ENCODE measurements at places on chromosomes 13 and 19.

- no peak for DNase-seq
Measured at GRCh38 chr19:1214299-1214861, 8.8 kb downstream of the STK11 start.

GRCh38 chr19:5612891-5613865 is 9.4 kb downstream of the SAFB2 start:
- DNase-seq, result no peak

DNA sequence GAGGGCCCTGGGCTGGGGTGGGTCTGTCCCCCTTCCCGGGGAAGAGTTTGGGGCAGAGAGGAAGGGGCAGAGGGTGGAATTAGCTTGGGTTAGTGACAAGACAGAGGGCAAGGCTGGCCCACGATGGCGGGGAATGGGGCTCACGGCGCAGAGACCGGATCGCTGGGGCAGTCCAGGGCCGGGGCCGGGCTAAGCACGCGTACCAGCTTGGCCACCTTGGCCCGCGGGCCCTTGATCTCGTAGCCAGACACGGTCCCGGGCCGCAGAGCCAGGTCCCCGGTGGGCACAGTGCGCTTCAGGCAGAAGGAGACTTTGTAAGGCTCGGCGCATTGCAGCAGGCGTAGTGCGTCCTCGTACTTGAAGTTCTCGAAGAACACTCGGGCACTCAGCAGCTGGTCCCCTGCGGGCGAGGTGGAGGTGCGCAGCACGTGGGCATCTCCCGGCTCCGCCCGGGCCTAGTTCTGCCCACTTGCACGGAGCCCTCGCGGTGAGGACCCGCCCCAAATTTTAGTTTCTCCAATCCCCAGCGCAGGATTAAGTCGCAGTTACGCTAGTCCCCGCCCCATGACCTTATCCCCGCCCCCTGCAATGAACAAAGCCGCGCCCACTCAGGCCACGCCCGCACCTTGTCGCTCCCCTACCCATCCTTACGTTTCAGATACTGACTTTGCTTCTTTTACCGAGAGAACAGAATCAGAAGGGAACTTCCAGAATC is 8.6 kb upstream of the HIPK4 start:
- DNase-seq, result no peak

DNA sequence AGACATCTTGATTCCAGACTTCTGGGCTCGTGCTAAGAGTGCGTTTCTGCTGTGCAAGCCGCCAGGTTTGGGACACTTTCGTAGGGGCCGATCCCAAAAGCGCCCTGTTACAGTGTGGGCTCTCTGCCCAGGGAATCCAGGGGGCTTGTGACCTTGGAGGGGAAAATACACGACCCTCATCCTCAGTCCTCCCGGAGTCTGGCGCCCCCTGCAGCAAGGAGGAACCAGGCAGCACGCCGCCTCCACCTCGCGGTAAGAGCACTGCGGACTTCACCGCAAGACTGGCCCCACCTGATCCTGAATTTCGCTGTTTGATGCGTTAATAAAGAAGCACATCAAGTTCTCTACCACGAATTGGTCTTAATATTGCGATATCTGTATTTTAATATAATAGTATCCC is 5.2 kb downstream of the POLRMT start:
- no peak for DNase-seq

- DNase-seq, result no peak
Measured at GRCh38 chr13:73717632-73718031, 416.6 kb downstream of the KLF12 start.

DNA sequence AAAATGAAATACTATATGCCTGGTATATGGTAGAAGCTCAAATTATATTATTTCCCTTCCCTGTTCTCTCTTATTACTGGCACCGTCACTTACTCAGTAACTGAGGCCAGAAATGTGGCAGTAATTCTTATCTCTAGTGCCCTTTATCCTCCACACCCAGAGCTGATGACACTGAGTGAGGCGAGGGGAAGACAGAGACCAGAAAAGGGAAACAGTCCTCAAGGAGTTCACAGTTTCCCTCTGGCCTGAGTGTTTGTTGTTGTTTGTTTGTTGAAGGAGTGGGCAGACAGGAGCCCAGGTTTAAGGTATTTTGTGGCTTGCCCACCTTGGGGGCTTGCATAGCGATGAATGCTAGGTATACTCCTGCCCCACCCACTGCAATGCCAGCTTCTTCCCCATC is 101.5 kb upstream of the FNDC3A start:
- DNase-seq, result no peak

DNA sequence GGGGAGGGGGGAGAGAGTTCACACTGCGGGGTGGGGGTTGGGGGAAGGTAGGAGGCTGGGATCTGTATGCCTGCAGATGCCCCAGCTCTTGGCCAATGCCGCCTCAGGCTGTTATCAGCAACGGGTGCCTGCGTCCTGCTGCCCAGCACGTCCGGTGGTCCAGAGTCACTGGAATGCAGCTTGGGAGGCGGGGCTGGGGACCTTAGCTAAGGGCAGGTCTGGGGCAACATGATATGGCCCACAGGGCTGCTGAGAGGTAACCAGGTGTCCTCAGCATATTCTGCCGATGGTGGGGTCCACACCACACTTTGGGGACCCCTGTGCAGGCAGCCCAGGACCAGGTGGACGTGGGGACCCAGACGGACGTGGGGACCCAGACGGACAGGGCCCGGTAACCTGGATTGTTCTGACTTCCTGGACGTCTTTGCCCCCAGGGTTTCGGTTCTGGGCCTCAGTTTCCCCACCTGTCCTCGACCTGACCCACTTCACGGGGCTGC is 668 bp upstream of the ARHGAP45 start:
- no peak for DNase-seq

DNA sequence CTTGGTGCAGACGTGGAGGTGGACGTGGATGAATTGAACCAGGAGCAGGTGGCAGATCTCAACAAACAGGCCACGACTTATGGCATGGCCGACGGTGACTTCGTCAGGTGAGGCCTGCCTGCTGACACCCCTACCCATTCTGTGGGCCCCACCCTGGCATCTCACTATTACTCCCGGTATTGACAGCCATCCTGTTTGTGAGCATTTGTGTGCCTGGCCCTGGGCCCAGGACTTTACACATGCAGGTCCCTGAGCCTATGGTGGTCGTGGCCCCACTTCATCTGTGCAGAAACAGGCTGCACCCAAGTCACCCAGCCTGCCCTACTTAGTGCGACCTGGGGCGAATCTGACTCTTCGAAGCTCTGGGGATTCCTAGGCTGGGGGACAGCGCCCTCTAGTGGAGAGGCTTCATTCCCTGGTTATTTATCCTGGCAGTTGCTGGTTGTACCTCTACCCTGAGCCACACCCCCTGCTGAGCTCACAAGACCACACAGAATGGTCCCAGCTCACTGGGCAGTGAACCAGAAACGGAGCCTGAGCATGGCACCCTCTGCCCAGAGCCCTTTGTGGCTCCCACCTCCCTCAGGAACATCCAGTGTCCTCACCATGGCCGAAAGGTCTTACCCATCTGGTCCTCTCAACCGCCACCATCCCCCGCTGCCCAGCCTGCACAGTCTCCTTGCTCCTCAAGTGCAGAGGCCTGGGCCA is 16.9 kb downstream of the ZNF296 start:
- peak; percentile 77 for DNase-seq

DNA sequence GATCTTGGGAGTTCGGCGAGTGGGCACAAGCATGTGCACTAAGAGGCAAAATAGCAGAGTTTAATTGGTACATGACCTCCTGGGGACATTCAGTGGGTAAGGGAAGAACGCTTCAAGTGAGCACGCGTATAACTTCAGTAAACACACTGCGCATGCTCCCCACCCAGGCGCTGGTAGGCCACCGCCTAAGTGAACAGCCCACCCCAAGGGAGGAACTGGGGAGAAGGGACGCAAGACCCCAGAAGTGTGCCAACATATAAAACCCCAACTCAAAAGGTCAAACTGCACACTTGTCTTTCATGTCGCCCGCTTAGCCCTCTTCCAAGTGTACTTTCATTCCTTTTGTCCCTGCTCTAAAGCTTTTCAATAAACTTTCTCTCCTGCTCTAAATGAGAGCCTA is 10.5 kb upstream of the NTN5 start:
- DNase-seq, result peak; percentile 20

DNA sequence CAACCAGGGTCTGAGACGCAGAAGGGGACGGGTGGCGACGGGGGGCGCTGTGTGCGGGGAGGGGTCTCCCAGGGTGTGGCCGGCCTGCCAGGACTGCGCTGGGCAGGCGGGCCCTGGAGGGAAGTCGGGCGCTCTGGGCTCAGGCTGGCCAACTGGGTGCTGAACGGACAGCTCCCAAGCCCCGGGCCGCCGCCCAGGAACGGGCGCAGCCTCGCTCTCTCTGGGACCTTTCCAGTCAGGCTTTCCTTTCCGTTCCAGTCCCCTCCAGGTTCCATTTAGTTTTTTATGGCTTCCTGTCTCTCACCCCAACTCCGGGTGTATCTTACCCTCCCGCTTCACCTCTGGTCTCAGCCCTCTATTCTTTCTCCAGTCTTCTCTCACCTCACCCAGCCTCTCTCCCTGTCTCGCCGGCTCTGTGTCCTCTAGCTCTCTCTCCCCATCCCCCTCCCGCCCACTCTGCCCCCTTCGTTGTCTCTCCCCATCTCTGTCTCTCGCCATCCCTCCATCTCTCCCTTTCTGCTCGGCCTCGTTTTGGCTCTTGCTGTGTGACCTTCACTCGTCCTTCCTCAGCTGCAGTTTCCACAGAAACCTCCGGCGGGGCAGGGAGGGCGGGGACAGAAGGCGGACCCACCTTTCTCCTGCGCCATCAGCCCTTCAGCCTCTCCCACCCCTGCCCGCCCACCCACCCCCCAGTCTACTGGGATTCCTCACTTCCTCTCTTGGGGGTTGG is 3.3 kb upstream of the ATP1A3 start:
- DNase-seq, result peak; percentile 37

GRCh38 chr19:1076951-1077350 is 10.0 kb downstream of the ARHGAP45 start:
- peak; percentile 94 for DNase-seq

DNA sequence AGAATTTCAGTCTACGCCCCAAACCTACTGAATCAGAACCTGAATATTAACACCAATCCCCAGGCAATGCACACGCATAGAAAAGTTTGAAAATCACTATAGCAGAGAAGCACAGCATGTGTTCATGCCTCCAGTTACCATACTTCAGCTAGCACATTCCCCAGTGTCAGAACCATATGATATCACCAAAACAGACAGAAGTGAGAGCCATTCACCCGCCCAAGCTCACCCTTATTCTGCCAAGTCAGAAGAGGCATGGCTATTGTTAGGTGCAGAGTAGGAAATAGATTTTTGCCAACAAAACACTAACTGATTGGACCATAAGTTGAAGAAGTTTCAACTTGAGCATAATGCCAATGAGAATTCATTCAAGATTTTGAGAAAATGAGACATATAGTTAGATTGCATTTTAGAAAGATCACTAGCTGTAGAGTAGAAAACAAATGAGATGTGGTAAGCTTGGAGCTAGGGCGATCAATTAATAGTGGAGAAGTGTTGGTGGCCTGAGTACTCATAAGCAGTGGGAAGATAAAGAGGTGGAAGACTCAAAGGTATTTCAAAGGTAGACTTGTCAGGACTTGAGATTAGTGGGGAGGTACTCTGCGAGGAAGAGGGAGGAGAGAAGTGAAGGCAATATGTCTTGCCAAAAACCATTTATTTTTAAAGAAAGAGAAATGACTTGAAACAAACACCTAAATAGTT is 492.4 kb downstream of the SUCLA2 start:
- DNase-seq, result no peak

- DNase-seq, result no peak
Measured at GRCh38 chr19:13652810-13653590, 111.3 kb upstream of the MRI1 start.

- no peak for DNase-seq
Measured at GRCh38 chr13:41402691-41403511, 54.4 kb upstream of the RGCC start.

DNA sequence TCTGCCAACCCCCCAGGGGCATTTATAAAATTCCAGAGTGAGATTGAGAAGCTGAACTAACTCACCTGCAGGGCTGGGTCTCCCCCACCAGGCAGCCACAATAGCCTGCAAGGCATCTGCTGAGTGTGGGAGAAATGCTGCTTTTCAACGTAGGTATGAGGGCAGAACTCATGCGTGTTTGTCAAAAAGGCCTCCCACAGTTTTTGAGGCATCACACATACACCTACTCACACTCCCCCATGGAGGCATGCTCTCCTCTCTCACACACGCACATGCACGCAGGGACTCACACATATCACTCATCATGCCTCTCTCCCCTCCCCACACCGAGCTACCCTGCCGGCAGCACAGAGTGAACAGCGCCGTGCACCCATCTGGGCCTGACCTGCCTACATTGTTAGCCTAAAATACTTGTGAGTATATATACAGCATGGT is 390.5 kb downstream of the FGF9 start:
- DNase-seq, result no peak

GRCh38 chr19:40314656-40315055 is 29.5 kb upstream of the AKT2 start:
- DNase-seq, result no peak

- no peak for DNase-seq
Measured at GRCh38 chr13:86446311-86446710, 647.1 kb upstream of the SLITRK6 start.

DNA sequence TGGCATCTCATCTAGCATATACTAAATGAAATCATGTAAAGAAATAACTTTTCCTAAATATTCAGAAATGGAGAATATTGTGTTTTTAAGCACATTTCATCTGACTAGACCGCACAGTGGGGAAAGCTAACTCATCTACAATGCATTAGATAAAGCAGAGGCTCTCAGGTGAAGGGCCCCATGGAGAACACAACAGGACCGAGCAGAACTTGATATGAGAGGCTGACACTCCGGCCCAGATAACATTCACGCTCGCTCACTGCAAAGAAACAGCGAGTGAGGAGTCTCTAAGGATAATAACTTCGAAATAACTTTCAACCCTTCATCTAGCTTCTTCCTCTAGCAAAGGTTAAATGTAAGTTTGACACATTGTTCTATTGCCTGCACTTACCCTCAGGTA is 130.6 kb downstream of the PCDH9 start:
- DNase-seq, result no peak

DNA sequence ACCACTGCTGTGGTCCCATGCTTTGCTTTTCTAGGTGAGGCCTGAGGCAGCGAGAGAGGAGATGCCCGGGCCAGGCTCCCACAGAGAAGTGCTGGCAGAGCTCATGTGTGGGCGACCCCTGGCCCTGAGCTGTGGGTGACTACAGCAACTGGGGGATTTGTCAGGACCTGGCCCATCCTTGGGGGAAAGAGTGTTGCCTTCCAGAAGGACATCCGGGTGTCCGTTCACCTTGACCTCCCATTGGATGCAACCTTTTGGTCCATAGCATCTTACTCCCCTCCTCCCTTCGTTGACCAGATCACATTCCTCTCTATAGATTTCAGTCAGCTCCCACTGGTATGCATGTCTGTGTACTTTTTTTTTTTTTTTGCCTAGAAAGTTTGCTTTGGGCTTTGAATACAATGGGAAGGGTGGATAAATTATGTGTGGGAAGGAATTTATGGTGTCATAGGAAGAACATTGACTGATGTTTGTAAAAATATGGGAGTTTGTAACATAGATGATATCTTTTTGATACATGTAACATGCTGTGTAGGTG is 84.2 kb upstream of the RNF113B start:
- no peak for DNase-seq

GRCh38 chr13:25207291-25207810 is 35.3 kb upstream of the AMER2 start:
- no peak for DNase-seq
